ENCODE measurements at places on chromosomes 1 and 21.

DNA sequence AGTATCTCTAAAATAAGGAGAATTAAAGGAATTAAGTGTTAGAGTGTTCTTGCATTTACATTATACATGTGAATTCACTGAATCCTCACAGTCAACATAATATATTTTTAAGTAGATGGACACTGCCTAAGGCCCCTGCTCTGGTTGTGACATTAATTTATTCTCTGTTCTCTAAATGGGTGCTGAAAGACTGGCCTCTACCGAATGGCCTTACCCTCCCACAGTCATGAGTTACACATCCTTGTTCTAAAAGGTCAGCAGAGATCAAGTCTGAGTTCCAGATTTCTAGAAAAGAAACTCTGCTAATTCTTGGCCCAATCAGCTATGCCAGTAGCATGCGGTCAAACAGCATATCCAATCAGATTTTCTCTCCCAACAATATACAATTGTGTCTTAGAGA, 193.2 kb downstream of the TM2D1 start:
- no peak for DNase-seq

DNA sequence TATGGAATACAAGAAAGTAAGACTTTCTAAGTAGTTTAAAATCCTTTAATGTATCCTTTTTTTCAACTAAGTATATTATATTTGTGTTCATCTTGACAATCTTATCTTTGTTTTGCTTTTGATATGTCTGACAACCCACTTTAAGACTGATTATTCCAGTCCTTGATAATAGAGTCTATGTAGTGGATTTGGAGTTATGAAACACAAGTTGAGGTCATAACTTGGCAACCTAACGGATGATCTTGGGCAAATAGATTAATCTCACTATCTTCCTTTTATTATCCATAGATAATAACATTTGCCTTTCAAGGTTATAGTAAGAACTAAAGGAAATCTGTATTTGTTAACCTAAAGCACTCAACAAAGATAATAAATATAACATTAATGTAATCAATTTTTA, 4.8 kb upstream of the GBP2 start:
- DNase-seq = no peak

GRCh38 chr1:155197901-155198546, 9.7 kb downstream of the THBS3 start:
- DNase-seq = no peak

DNA sequence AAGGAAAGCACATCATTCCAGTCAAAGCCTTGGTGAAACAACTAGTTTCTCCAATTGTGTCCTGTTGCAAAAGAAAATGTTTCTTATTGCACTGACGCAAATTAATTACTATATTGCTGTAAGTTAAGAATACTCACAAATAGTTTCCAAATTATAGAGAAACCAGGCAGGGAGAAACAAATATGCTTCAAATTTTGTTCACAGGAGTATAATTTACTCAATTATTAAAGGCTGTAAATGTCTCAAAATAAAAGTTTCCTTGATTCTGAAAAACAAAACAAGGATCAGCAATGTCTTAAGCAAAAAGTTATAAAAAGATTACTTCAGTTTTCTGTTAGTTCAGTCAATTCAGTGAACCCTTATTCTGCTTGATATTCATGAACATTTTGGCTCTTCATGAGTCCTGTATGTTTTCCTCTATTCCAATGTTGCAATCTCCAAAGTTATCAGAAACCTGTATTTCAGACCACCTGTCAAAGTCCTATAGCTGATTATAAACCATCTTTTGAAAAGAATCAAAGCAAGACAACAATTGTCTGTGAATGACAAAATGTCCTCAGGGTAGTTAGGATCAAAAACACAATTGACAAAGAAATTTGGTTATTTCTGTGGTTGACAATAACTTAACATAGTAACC, 11.7 kb upstream of the SYPL2 start:
- no peak for DNase-seq

DNA sequence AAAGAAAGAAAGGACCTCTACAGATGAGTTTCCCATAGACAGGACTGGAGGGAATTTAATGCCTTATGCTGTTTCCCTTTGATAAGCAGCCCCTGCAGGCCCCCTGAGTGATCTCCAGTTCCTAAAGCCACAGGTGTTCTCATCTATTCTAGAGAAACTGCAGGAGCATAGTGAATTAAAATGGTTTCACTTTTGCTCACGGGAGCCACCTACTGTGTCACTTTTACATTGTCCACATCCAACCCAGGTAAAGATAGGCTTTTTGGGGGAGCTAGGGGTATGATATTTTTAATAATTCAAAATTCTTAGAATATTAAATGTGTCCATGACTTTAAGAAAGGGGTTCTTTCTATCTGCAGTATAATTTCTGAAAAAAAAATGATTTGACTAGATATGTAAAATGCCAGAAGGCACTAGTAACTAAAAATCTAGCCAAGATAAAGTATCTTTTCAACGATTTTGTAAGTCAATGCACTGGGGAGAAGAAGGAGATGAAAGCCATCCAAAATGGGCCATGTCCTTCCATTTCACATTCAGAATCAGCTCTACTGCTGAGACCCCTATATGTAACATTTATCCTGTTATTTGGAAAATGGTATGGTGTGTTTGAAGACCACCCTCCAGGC, 267.3 kb upstream of the DUSP10 start:
- DNase-seq = no peak

GRCh38 chr1:26359981-26360806, 6.3 kb upstream of the CRYBG2 start:
- DNase-seq = no peak

GRCh38 chr1:46437723-46438122, 43.6 kb downstream of the FAAH start:
- no peak for DNase-seq

GRCh38 chr1:33319186-33319948, 1.5 kb downstream of the A3GALT2 start:
- no peak for DNase-seq

- no peak for DNase-seq
Measured at GRCh38 chr1:209229494-209230061, 353.9 kb upstream of the CAMK1G start.

- DNase-seq = no peak
Measured at GRCh38 chr1:154752273-154753030, 117.6 kb downstream of the KCNN3 start.

DNA sequence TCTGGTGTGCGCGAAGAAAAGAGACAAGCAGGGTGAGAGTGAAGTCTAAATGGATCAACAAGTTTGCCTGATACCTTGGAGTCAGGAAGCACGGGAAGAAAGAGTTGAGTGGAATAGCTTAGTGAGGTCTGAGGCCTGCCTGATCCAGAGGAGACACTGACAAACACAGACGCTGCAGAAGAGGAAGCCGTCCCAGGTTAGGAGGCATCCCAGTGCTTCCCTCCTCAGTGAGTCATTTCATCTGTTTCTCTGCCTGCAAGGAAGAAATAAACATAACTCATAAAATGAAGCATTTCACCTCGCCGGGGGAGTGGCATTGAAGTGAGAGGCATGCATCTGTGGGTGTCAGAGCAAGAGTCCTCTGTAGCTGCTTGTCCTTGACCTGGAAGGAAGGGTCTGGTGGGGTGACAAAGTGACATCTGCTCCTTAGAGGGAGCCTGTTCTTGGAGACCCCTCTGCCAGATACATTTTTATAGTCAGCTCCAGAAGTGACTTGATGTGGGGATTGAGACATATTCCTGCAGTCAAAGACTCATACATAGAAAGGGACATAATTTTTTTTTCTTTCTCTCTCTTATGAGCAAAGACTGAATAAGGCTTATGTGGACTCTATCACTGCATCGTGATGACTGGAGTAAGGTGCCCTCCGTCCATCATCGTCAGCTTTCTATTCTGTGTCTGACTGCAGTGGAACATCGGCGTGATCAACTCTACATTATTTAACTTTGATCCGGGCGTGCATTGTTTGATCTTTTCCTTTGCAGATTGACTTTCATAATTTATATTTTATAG, 256.7 kb downstream of the KIF26B start:
- DNase-seq = no peak

DNA sequence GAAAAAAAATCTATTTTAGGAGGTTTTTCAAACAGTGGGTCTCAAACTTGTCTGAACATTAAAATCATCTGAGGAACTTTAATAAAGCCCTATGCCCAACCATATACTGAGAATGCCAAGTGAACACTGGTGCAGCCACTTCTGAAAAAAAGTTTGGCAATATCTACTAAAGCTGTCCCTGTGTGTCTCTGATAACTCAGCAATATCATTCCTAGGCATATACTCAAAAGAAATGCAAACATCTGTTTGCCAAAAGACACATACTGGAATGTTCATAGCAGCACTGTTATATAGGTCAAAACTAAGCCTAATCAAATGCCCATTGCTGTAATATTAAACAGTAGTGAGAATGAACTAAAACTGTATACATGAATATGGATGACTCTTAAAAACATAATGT, 74.2 kb upstream of the RGS4 start:
- no peak for DNase-seq

DNA sequence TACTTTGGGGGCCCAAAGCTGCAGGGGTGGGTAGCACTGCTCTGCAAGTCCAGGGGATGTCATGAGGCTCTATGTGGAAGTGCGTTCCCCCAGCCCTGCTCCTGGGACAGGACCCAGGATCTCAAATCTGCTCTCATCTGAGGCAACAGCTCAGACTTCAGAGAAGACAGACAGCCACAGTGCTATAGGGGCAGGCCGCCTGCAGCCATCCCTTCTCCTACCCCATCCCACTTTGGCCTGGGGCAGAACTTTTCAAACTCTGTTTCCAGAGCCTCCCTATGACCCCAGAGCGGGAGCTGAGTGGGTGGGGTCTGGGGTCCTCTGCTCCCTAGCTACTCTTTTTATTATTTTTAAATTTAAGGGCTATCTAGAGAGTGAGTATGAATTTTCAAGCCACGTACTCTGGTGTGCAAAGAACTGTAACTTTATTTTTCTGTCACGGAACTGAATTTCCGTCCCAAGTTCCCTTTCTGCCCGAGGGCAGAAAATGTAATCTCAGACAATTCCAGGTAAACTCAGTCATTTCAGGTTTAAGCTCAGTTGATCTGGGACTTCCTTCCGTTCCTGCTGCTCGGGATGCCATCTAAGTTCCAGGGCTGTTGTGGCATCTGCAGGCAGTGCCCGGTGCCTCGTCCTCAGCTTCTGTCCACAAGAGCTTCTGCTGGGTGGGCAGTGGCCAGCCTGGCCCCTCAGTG, 98.3 kb downstream of the ACTL8 start:
- no peak for DNase-seq

DNA sequence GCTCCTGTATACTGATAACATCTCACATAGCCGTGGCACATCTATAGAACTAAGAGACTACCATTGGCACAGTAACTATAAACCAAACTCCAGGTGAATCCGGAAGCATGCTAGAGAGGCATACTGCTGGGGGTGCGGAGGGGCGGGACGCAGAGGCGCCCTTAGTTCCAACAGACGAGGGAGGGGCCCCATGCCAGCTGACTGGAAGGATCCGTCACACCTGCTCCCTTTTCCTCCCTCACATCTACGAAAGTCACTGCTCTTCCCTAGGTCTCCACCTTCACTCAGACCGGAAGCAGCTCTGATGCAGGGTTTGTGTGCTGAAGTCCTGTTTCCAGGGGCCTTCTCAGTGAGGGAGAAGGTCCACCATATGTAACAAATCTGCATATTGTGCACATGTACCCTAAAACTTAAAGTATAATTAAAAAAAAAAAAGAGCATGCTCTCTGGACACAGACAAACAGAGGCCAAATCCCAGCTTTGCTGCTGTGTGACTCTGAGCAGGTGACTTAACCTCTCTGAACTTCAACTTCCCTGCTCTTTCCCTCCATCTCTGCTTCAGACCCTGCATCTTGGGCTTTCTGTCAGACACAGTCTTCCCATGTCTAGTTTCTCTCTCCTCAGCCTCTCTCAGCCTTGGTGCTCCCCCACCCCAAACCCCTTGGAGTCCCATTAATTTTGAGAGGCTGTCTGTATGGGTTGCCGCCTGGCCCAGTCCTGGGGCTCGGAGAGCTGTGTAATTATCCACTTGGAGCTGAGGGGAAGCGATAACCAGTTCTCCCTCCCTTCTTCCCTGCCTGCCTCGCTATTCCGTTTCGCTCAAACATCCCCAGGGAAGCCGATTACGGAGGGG, 7.8 kb upstream of the GJB5 start:
- no peak for DNase-seq

- DNase-seq = no peak
Measured at GRCh38 chr1:232439011-232439410, 190.9 kb downstream of the SIPA1L2 start.

GRCh38 chr1:25563330-25564215, 20.2 kb downstream of the LDLRAP1 start:
- no peak for DNase-seq

DNA sequence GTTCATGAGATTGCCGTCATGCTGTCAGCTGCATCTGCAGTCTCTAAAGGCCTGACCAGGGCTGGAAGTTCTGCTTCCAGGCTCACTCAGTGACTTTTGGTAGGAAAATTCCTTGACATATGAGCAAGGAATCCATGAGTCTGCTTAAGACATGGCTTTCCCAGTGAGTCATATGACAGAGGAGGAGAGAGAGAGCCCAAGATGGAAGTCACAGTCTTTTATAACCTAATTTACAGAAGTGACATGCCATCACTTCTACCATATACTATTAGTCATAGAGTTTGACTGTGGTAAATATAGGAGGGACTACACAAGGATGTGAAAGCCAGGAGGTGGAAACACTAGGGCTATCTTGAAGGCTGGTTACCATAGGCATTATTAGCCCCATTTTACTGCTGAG, 115.2 kb downstream of the ROR1 start:
- DNase-seq = no peak

DNA sequence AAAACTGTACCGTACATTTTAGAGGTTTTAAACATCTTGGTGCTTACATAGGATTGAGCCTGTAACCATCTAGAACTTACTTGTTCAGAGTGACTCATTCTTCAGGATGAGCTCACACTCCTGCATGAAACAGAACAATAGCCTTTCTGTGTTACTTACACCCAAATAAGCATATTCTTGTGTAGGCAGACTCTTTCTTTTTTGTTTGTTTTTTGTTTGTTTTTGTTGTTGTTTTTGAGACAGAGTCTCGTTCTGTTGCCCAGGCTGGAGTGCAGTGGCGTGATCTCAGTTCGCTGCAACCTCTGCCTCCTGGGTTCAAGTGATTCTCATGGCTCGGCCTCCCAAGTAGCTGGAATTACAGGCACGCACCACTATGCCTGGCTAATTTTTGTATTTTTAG, 3.8 kb upstream of the CA6 start:
- DNase-seq = no peak

DNA sequence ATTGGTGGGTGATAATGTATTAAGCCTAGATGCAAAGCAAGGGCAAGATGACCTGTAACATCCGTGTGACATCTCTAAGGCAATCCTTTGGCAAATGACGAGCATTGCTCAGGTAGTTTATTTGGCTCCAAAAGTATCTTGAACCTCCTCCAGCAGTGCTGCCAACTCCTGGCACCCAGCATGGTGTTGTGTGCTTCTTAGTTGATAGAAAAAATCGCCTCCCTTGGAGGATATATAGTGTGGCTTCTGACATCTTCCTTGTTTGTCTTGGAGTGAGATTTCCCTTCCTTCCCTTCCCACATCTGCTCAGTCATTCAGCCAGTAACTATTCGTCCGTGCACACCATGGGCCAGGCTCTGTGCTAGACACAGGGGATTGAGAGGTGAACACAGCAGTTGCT, 121.8 kb downstream of the TOMM20 start:
- no peak for DNase-seq

Measured in NCI-H446 treated with DMSO at 0.1 percent for 48 hours (cell line).